GM06990 (cell line): ENCODE measurements at places on chromosomes 16 and 17.

GRCh38 chr17:28293994-28294393 lies 25.0 kb upstream of the TMEM97 start:
- no peak for DNase-seq

- DNase-seq: no peak
Measured at GRCh38 chr16:75787440-75787839, 61.1 kb upstream of the CPHXL start.

DNA sequence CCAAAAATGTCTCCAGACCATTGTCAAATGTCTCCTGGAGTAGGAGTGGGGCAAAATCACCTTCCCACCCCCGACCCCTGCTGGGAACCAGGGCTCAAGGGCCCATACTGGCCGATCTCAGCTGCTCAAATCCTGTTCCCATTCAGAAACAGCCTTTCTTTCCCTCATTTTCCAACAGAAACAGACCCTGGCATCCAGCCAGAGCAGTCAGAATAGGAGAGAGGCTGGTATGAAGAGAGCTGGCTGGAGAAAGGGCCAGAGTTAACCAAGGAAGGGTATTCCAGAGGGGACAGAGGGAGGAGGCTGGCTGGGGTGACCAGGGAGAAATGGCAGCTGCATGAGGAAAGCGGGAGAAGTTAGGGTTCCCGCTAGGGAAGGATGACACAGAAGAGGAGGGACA lies 199.1 kb downstream of the XYLT1 start:
- no peak for DNase-seq

DNA sequence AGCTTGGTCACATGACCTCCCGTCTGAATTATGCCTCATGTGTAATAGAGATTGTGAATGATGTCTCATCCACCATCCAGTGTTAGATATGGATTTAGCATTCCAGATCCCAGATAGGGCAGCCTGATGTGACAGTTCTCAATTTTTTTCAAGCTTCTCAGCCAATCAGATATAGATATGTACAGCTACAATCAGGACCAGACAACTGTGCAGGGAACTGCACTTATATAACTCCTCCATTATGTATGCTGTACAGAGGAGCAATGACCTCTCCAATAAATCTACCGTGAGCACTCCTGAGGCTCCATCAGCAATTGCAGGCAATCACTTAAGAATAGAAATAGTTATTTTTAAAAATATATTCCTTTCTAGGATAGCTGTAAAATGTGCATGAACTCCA lies 722.8 kb upstream of the SOX9 start:
- DNase-seq: no peak

- no peak for DNase-seq
Measured at GRCh38 chr16:4360538-4361021, 9.5 kb upstream of the PAM16 start.

GRCh38 chr17:29549177-29549923 lies 17.5 kb downstream of the ABHD15 start:
- DNase-seq: no peak

- no peak for DNase-seq
Measured at GRCh38 chr17:20271011-20271610, 196.2 kb downstream of the LGALS9B start.

GRCh38 chr17:74096456-74096855 lies 107.0 kb upstream of the RPL38 start:
- DNase-seq: no peak

- no peak for DNase-seq
Measured at GRCh38 chr17:66564992-66565465, 262.6 kb downstream of the PRKCA start.

GRCh38 chr16:11268921-11269375 lies at the start of gene TNP2:
TSS of gene TNP2 (minus strand) at chr16:11269325. CDS start at chr16:11269262, 63 bp downstream.
- no peak for DNase-seq

GRCh38 chr16:47463771-47464624 lies 2.9 kb downstream of the PHKB start:
- no peak for DNase-seq

DNA sequence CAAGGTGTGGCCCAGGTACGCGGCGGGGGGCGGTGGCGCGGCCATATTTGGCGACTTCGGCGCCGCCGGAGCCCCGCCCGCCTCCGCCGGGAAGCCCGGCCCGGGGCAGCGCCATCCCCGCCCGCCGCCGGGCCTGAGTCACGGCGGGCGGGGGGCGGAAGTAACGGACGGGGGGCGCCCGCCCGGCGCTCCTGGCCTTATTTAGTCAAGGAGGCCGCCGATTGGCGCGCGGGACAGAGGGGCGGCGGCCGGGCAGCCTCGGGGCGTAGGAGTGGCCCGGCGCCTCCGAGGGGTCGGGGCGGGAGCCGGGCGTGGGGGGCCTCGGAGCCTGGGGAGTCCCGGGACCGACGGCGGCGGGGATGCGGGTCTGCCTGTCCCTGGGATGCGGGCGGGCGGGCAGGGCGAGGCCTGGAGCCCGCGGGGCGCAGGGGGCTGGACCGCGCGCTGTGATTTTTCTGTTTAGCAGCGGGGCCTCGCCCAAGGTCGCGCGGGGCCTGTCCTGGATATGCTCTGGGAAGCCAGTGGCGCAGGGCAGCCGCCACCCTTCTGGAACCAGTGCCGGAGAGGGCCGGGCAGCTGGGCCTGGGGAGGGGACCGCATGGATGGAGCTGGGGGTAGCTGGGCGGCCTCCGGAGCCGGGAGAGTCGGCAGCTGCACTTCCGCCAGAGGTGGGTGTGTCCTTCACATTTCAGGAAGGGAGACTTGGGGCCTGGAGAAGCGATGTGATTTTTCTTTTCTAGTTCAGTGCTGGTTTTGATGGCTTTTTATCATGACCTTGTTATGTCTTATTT lies 2.3 kb upstream of the ACTG1 start:
- peak; percentile 91 for DNase-seq

DNA sequence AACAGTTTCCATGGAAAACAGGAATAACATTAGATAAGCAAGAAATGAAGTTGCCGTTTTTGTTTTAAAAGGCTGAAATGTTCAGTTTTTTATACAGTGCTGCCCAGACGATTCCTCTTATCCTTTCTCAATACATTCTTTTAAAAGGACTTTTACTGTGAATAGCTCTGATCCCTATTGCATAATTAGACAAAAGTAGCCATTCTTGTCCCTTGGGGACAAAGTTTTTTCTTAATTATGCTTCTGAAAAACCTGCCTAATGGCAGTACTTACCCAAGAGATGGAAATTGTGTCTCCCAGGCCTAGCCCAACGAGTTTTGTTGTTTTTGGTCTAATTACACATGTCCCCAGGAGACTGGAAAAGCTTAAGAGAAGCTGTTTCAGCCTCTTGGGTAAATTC lies 27.6 kb downstream of the NXPH3 start:
- DNase-seq: no peak

DNA sequence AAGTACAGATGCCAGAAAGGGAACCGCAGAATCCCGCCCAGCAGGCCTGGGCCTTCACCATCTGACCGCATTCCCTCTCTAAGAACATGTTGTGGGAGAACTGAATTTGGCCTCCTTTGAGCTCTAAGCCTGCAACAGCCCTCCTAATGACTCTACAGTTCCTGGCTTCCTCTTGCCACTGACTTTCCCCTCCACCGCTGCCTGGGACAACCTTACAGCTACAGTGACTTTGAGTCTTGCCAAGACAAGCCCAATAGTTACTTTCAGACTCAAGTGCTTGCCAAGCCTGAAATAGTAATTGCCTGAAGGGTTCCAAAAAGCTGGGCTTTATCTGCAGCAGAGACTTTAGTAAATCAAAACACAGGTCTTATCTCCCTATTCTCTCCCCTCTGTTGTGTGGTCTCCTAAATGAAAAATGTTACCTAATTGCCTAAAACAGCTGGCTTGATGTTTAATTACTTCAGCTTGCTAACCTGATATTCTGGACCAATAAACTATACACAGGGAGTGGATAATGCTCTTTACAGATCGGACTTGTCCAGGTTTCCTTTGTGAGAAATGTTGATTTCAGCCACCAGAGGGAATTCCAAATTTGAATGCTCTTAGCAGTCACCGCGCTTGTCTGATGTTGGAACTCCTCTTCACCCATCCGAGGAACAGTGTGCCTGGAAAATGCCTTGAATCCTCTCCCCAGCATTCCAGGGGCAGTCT lies 85.1 kb upstream of the TBX2 start:
- no peak for DNase-seq

DNA sequence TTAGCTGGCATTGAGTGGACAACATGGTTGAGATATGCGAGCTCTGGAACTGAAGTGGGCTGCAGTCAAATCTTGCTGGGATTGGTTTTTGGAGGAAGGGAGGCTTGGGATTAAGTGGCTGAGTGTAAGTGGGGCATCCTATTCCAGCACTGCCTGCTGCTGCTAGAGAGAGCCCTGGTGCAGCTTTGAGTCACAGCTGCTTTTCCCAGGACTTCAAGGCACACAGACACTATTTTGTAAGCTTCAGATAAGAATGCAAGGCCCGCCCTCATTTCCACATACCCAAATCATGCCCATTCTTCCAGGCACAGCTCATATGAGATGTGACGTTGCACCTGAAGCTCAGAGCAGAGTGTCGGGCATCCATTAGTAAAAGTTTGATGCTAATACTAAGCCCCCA lies 10.2 kb upstream of the MAF start:
- DNase-seq: no peak
